ENCODE measurements at places on chromosomes 3 and 15.

GRCh38 chr3:61349717-61350116 is 98.5 kb upstream of the FHIT start:
- DNase-seq = no peak

DNA sequence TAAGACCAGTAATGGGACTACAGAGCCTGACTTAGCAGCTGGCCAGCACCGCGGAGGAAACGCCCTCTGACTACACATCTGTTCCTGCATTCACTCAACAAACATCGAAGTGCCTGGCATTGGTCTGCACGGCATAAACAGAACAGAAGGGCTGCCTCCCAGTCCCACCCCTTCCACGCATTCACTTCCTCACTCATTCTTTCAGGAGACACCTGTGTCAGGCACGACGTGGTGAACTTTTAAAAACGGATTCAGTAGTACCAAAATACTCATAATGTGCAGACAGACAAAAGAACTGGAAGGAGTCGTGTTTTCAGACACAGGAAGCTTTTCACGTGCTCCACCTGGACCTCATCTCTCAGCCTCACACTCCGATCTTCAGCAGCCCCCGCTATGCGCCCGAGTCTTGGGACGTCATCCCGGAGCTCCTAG is 123.3 kb downstream of the XXYLT1 start:
- DNase-seq = no peak

GRCh38 chr3:157156837-157157635 is 2.9 kb downstream of the CCNL1 start:
- no peak for DNase-seq

GRCh38 chr3:126261037-126261436 is 80.7 kb upstream of the ALDH1L1 start:
- no peak for DNase-seq

GRCh38 chr3:150253622-150254021 is 154.5 kb upstream of the TSC22D2 start:
- DNase-seq = no peak

- no peak for DNase-seq
Observed at GRCh38 chr3:15399970-15400369, 27.4 kb downstream of the METTL6 start.

DNA sequence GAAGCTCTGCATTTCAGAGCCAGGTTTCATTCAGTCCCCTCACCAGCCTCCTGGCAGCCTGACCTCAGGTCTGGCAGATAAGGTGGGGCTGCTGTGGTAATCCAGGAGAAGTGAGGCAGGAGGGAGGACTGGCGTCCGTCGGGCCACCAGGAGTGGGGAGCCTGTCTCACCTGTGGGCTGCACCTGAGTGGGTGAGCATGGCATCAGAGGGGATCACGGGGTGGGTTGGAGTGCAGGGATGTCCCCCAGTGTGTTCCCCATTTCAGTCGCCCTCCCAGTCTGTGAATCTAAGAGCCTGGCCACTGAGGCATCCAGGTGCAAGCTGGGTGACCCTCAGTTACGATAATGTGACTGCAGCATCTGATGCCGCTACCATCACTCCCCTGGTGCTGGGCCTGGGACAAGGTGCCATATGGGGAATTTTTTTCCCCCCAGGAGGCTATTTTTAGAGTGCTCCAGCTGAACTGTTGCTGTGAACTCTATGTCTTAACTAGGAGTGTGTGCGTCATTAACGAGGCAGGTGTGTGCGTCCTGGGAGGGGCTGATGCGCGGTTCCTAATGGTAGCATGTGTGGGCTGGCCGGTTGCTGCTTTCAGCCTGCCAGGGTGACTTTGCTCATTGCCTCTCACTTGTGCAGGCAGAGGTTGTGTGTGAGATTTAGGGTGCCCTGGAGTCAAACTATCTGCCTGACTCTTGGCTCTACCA is 165.2 kb downstream of the SLCO3A1 start:
- no peak for DNase-seq
